ENCODE measurements at places on chromosomes 11 and 22. TPM values are rescaled to one million over a fixed set of nuclear protein-coding genes. Genes with fewer than 3 reads are reported as not detected.

DUSP8 gene
- total RNA-seq, result 0.76 TPM

CEND1 gene
- not detected for total RNA-seq

P4HA3 gene
- total RNA-seq, result 0.20 TPM

MLC1 gene
- not detected for total RNA-seq

PIH1D2 gene
- 1.6 TPM for total RNA-seq

SYT7 gene
- 3.6 TPM for total RNA-seq

CCDC116 gene
- not detected for total RNA-seq

PKNOX2 gene
- total RNA-seq, result 0.28 TPM

PLEKHA7 gene
- 48.2 TPM for total RNA-seq

C11orf91 gene
- 1.1 TPM for total RNA-seq

TIGD3 gene
- total RNA-seq, result 0.16 TPM

AIFM3 gene
- total RNA-seq, result 1.5 TPM

SOX6 gene
- total RNA-seq, result 13.6 TPM

JAM3 gene
- total RNA-seq, result 1.7 TPM

RFPL2 gene
- not detected for total RNA-seq

COPB1 gene
- 59.8 TPM for total RNA-seq

MMP13 gene
- total RNA-seq, result not detected

PRODH gene
- 4.5 TPM for total RNA-seq

GAL3ST3 gene
- total RNA-seq, result not detected

LRP4 gene
- 2.5 TPM for total RNA-seq

CFAP300 gene
- total RNA-seq, result 0.80 TPM

ENTHD1 gene
- total RNA-seq, result not detected

GLYATL1 gene
- 0.44 TPM for total RNA-seq

SCGB1C1 gene
- not detected for total RNA-seq

PTPRCAP gene
- total RNA-seq, result 2.5 TPM

SLC7A4 gene
- 4.2 TPM for total RNA-seq

SYCE3 gene
- total RNA-seq, result not detected

SLC22A25 gene
- not detected for total RNA-seq

C11orf42 gene
- total RNA-seq, result not detected

PYGM gene
- total RNA-seq, result 0.44 TPM

GLB1L3 gene
- total RNA-seq, result not detected

ANO1 gene
- 7.9 TPM for total RNA-seq

CDHR5 gene
- total RNA-seq, result not detected

SLC5A1 gene
- total RNA-seq, result 8.1 TPM

TSKU gene
- total RNA-seq, result 50.7 TPM

HTR3A gene
- total RNA-seq, result not detected

MRPL11 gene
- 66.4 TPM for total RNA-seq

RASD2 gene
- total RNA-seq, result 0.28 TPM

CREB3L1 gene
- 0.64 TPM for total RNA-seq

OR5I1 gene
- not detected for total RNA-seq

IL18 gene
- 41.8 TPM for total RNA-seq

NPAT gene
- 7.9 TPM for total RNA-seq

SEPTIN3 gene
- total RNA-seq, result 0.24 TPM

CECR2 gene
- total RNA-seq, result 0.40 TPM

IL17REL gene
- not detected for total RNA-seq

MYEOV gene
- 4.7 TPM for total RNA-seq

TRMT112 gene
- total RNA-seq, result 181 TPM

SYT8 gene
- 22.4 TPM for total RNA-seq

RFPL3 gene
- total RNA-seq, result not detected

LMNTD2 gene
- total RNA-seq, result 3.0 TPM

SLC1A2 gene
- not detected for total RNA-seq

TNNT3 gene
- total RNA-seq, result 0.40 TPM

TESMIN gene
- 5.2 TPM for total RNA-seq

OR51B5 gene
- not detected for total RNA-seq

MUC2 gene
- total RNA-seq, result 0.08 TPM

RASGRP2 gene
- 1.1 TPM for total RNA-seq

CARD18 gene
- total RNA-seq, result 4.4 TPM

SLC29A2 gene
- 3.6 TPM for total RNA-seq

APOBEC3B gene
- total RNA-seq, result 5.0 TPM

CXCR5 gene
- total RNA-seq, result 0.20 TPM
